GF-D8 (cell line): ENCODE measurements at places on chromosomes 5 and 9.

- no peak for DNase-seq
Observed at GRCh38 chr5:76604838-76605237, 18.4 kb downstream of the F2RL2 start.

- DNase-seq, result peak; percentile 55
Observed at GRCh38 chr5:36723912-36724311, 117.5 kb downstream of the SLC1A3 start.

DNA sequence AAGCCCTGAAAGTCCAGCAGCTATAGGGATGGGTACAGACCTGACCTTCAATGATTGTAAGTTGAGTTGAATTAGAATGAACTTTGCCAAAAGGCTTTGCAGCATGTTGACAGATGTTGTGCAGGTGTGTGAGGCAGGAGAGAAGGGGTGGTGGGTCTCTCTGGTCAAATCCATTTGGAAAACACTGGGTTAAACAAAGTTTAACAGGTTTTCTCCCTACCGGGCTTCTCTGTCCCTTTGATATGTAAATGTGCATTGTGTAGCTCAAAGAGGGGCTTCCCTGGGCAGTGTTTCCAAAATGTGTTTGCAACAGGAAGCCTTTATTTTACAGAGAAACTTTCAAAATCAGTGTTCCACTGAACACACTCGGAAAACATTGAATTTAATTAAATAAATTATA is 72.1 kb upstream of the BRINP1 start:
- DNase-seq, result no peak

DNA sequence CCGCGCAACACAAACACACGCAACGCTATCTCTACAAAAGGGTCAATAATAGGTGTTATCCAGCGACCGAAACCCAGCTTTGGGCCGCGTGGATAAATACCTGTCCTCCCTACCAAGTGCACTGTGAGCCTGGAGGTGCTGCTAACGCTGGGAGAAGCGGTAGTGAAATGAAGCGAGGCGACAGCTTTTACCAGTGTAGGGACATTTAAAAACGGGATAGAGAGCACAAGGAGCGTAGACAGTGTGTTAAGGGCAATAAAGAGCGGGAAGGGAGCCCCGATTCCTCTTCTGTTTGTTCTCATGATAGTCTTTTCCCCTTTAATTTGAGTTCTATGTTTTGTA is 421 bp upstream of the DEPDC1B start:
- no peak for DNase-seq

DNA sequence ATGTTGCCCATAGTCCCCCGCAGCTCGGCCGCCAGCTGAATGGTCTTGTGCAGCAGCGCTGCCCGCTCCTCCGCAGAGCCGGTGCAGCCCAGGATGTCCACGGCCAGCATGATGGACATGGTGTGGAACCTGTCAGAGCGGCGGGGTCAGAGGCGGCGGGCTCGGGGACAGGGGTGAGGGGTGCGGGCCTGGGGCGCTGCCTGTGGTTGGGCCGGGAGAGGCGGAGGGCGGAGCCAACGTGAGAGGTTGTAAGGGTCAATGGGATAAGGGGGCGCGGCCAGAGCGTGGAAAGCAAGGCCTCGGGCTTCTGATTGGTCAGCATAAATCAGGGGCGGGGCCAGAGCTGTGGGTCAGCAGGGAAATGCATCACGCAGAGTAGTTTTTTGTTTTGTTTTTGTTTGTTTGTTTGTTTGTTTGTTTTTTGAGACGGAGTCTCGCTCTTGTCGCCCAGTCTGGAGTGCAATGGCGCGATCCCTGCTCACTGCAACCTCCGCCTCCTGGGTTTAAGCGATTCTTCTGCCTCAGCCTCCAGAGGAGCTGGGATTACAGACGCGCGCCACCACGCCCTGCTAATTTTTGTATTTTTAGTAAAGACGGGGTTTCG is 6.8 kb upstream of the TOR2A start:
- DNase-seq, result no peak

DNA sequence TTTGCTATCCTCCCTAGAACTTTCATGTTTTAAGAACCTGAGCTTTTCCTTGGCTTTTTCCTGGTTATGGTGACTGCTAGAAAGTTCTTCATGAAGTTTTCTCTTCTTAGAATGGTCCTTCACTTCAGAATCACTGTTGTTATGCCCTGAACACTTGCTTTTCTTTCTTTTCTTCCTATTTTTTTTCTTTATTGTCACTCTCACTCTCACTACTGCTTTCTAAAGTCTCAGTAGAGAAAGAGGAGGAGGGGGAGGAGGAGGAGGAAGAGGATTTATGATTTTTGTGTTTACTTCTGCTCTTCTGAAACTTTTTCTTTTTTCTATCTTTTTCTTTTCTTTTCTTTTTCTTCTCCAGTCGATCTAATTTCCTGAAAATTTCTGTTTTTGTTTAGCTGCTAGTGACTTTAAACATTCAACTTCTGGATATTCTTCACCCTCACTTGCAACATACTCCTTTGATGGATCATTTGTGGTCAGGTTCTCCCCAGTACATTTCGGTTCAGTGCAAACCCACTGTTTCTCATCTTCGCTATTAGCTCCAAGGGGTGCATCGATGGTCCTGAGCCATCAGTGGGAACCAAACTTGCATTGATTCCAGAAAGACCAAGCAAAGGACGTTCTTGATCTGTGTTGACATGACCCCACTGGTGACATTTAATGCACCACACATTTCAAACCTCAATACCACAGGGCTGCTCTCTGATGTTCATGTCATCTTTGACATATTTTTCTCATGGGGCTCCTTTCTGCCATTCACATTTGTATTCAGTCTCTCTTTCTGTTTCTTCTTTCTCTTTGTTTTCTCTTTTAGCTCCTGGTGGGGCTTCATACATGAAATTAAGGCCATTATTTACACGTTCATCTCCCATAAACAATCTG is 81.6 kb upstream of the HAND1 start:
- no peak for DNase-seq

- DNase-seq, result peak; percentile 33
Observed at GRCh38 chr5:40841068-40841805, at the start of gene CARD6. Gene CARD6 (plus strand): TSS chr5:40841367. CDS start chr5:40841383, 16 bp downstream.

DNA sequence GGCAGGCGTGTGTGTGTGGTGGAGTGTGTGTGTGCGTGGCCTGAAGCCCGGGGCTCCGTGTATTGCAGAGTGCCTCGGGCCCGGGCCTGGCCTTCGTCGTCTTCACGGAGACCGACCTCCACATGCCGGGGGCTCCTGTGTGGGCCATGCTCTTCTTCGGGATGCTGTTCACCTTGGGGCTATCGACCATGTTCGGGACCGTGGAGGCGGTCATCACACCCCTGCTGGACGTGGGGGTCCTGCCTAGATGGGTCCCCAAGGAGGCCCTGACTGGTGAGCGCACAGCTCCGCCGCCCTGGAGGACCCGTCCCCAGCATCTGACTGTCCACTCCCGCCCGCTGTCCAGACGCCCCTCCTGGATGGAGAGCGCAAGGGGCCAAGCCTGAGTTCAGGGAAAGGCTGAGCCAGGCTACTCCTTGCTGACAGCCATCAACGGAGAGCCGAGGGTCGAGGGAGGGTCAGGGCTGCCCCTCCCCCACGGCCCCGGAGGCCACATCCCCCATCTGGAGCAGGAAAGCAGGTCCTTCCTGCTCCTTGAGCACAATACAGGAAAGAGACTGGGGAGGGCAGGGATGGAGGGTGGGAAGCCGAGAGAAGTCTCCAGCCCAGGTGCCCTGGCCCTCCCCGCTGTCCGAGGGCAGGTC is 18.4 kb downstream of the SLC6A18 start:
- DNase-seq, result no peak

DNA sequence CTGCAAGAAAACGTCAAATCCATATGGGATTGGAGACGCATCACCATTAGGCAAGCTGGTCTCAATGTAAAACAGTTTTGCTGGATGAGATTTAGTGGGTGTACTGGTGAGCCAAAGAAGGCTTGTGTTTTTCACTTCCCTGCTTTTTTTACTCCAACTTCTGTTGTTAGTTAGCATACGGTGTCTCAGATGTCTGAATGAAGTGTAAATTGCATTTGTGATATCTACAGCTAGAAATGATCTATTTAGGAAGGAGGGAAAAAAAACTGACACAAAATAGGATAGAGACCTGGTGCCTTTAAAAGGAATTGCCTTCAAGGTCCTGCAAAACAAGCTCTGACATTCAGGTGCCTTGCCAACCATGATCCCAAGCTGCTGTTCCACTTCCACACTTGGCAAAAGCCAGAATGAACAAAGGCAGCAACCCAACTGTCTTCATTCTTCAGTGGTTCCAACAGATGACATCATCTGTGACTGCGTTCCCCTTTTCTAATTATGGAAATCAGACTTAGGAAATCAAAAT is 104.2 kb upstream of the RAI14 start:
- no peak for DNase-seq
